H7 (cell line): ENCODE measurements at places on chromosomes 11 and 22. TPM values are rescaled to one million over a fixed set of nuclear protein-coding genes. Genes with fewer than 3 reads are reported as not detected.

GRCh38 chr11:116261606-116262005, 511.2 kb downstream of the BUD13 start:
- DNase-seq = no peak

GRCh38 chr11:116110802-116111201, 606.6 kb upstream of the CADM1 start:
- DNase-seq = no peak

DNA sequence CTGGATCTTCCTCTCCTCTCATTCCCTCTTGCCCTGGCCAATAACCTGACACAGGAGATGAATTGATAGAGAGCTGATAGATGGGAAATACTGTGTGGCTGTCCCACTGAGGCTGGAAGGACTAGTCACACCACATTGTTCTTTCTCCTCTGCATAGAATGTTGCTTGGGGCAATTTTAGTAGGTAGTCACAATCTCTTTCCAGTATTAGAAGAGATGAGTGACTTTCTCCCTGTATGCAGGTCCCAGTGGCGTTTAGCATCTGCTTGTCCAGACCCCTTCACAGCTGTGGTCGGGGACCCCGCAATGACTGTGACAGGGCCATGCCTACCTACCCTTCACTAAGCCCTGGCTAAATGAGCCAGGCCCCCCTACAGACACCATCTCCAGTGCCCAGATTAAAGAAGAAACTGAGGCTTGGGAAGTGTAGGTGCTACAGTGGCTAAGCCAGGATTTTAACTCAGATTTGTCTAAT, 24.0 kb upstream of the P2RY2 start:
- no peak for DNase-seq

DNA sequence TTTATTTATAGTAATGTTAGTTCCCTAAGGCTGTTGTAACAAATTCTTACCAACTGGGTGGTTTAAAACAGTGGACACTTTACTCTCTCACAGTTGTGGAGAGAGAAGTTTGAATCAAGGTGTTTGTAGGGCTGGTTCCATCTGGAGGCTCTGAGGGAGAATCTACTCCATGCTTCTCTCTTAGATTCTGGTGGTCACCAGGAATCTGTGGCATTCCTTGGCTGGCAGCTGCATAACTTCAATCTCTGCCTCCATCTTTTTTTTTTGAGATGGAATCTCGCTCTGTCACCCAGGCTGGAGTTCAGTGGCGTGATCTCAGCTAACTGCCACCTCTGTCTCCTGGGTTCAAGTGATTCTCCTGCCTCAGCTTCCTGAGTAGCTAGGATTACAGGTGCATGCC, 46.3 kb downstream of the LDLRAD3 start:
- no peak for DNase-seq

DNA sequence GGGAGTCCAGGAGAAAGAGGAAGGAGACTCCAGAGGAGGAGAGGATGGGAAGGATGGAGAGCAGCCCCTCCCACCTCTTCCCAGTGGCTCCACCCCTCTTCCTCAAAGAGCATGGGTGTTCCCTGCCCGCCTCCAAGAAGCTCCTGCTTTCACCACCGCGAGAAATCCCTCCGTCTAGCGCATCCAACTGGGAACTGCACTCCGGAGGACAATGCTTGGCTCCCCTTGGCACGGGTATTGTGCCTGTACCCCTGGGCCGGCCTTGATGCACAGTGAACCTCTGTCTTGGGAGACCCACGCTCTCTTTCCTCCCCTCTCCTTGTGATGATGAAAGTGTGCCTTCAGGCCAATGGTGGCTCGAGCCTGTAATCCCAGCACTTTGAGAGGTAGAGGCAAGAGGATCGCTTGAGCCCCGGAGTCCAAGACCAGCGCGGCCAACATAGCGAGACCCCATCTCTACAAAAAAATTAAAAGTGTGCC, 14.9 kb upstream of the ADA2 start:
- peak; percentile 88 for DNase-seq

DNA sequence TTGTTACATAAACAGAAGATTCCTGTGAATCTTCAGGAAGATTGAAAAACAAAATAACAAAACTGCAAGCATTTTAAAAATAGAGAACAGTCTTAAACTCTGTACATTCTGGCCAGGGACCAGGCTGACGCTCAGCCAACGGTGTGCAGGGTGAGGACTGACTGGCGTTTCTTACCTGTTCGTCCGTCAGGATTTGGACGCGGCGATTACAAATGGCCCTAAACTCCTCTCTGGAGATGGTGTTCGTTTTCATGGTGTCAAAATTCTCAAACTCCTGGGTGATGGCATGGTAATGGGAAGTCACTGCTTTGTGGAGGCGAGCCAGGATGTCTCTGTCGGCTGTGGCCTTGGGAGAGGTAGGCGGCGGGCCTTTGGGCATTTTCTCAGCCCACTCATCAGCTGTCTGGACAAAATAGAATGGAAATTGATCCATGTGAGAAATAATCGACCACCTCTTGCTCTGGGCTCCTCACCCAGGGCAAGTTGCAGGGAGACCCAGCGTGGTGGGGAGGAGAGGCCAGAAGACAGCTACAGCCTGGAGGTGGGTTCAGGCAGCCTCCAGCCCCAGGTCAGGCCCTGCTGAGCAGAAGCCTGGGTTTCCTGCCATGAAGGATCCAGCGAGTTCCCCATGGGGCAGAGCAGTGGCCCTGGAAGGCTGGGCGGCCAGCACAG, 143.0 kb downstream of the MPPED1 start:
- DNase-seq = peak; percentile 17

DNA sequence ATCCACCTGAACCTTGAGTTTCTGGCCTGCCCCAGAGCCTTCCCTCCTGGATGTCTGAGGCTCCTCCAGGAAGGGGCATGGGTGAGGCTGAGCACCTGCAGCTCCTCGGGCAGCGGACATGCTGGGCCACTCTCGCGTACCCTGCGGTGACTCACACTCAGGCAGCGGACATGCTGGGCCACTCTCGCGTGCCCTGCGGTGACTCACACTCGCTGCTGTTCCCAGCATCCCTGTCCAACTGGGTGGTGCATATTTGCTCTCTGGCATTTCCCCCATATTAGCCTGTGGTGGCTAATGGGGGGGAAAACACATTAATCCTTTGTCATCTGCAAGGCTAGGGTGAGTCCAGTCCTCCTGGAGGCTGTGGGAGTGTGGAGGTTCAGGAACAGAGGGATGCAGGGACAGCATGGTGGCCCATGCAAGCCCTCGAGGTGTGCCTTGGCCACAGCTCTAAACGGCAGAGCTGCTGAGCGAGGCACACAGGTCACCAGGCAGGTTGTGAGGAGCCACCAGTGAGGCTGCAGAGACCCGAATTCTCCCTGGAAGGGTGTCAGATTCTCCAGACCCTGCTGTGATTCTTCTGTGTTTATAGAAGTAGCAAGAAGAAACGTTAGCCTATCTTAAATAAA, 728.1 kb downstream of the BRD1 start:
- no peak for DNase-seq

DNA sequence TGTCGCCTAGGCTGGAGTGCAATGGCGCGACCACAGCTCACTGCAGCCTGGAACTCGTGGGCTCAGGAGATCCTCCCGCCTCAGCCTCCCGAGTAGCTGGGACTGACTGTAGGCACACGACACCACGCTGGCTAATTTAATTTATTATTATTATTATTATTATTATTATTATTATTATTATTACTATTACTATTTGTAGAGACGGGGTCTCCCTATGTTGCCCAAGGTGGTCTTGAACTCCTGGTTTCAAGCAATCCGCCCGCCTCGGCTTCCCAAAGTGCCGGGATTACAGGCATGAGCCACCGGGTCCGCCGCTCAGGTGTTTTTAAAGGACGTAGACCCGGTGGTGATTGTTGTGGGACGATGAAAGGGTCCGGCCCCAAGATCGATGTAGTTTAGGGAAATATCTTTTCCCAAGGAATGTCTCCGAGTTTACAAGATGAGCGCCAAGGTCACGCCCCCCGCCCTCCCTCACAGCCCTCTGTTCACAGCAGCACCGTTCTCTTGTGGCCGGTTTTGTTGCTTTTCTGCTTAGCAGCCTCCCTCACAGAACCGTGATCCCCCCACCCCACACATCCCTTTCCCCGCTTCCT, 728 bp upstream of the POGLUT3 start:
- DNase-seq = peak; percentile 31

The HTR3B gene
- total RNA-seq = not detected in 2 replicates

The DEPDC7 gene
- 5.6 and 6.2 TPM in 2 replicates for total RNA-seq
